Stimulated activated CD8-positive, alpha-beta memory T cell treated with anti-CD3 and anti-CD28 coated beads, Interleukin-15, amount 100 ng/mL, for 48 hours (primary cell): ENCODE measurements at places on chromosomes 12 and 14.

GRCh38 chr12:24470050-24470449, 478.9 kb downstream of the BCAT1 start:
- no peak for DNase-seq

- no peak for DNase-seq
Observed at GRCh38 chr12:104504146-104504545, 47.4 kb downstream of the CHST11 start.

GRCh38 chr14:59175404-59175803, 13.1 kb upstream of the DAAM1 start:
- DNase-seq = no peak

- DNase-seq = no peak
Observed at GRCh38 chr12:11563785-11564739, 85.4 kb upstream of the ETV6 start.

DNA sequence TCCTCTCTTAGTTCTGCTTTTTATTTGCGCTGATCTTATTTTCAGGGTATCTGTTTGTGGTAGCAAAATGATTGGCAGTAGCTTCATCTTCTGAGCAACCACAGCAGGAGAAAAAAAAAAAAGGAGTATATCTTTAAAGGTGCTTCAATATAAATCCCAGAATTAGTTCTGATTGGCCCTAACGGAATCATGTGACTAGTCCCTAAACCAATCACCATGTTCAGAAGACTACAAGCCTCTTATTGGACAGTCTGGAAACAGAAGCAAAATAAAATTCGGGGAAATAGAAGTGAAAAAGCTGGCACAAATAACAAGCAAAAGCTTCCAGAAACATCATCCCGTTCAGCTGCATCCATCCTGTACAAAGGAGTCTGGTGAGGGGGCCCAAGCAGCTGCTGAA, 49.9 kb upstream of the PTPRO start:
- DNase-seq = no peak

- no peak for DNase-seq
Observed at GRCh38 chr12:45697371-45697770, 32.1 kb upstream of the ARID2 start.
